ENCODE measurements at places on chromosomes 1 and 21.

DNA sequence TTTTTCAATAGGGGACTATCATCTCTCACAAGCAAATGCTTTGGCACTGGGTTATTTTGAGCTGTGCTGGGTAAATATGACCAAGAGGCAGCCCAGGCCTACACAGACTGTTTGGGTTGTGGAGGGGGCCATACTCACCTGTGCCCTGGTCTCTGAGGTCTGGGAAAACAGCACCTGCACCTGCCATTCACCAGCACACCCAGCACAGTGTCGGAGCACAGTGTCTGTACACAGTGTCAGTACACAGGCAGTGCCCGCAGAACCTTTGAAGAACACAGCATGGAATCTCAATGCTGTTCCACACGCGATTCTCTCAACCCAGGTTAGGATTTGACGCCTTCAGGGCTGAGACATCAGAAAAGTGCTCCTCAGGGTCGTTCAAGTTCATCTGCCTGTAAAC, 35.0 kb upstream of the FAM89A start:
- DNase-seq = no peak

- DNase-seq = no peak
Measured at GRCh38 chr1:35622510-35623178, 18.7 kb downstream of the PSMB2 start.

GRCh38 chr1:15331180-15331579, 78.5 kb upstream of the EFHD2 start:
- DNase-seq = no peak

- no peak for DNase-seq
Measured at GRCh38 chr1:158025576-158026230, 32.3 kb downstream of the KIRREL1 start.

DNA sequence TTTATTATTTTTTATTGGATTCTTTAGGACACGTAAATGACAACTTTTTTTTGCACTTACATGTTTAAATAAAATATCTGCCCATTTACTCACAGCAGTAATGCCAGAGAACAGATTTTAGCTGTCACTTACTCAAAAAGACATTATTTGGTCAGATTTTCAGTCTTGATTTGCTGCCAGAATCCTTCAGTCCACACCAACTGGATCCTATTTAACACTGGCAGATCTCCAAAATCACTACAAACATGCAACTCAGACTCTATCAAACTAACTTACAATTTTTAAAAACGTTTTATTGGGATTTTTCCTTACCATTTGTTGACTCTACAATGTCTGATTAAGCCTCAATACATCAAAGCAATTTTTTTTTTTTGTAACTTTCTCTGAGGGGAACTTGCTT, 11.1 kb downstream of the ATP6V1G3 start:
- DNase-seq = no peak
